ENCODE measurements at places on chromosomes 6 and 20.

GRCh38 chr6:125346201-125346925 lies 44.6 kb upstream of the HDDC2 start:
- H3K27me3 ChIP-seq, result no peaks in the 10 kb centered on the region
- DNase-seq, result no peak
- no peak overlapping the region for H3K27ac ChIP-seq
- no peak overlapping the region for H3K4me3 ChIP-seq
- no peaks in the 10 kb centered on the region for H3K4me1 ChIP-seq

- no peak for DNase-seq
- H3K4me3 ChIP-seq, result no peak overlapping the region
- no peaks in the 10 kb centered on the region for H3K4me1 ChIP-seq
- H3K36me3 ChIP-seq, result no peaks in the 10 kb centered on the region
Observed at GRCh38 chr6:99002831-99003230, 55.1 kb upstream of the FBXL4 start.

- no peaks in the 10 kb centered on the region for H3K27me3 ChIP-seq
- H3K4me1 ChIP-seq, result peaks cover 6% of the 10 kb centered on the region
- H3K4me3 ChIP-seq, result no peak overlapping the region
- H3K27ac ChIP-seq, result no peak overlapping the region
Observed at GRCh38 chr6:148750838-148751792, 4.3 kb downstream of the UST start.

DNA sequence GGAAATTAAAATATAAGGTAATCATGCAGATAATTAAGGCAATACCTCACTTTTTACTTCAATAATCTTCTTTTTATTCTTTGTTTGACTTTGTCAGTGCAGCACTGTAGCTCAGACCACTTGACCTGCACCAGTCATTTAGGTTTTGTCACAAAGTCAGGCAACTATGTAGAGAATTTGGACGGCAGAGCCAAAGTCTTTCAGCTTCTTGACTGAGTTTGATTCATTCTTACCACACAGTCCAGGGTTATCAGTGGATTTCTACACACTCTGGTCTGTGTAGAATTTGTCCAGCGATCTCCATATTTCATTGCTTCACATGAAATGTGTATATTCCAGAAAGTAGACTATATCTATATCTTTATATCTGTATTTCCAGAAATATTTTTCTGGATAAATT lies 107.3 kb downstream of the TFAP2B start:
- H3K27me3 ChIP-seq, result no peaks in the 10 kb centered on the region
- no peaks in the 10 kb centered on the region for H3K4me1 ChIP-seq
- DNase-seq, result no peak
- no peak overlapping the region for H3K4me3 ChIP-seq

GRCh38 chr6:73728548-73729205 lies 32.7 kb downstream of the CD109 start:
- no peaks in the 10 kb centered on the region for H3K27me3 ChIP-seq
- H3K4me3 ChIP-seq, result no peak overlapping the region
- no peak overlapping the region for H3K27ac ChIP-seq
- no peaks in the 10 kb centered on the region for H3K4me1 ChIP-seq
- DNase-seq, result no peak

DNA sequence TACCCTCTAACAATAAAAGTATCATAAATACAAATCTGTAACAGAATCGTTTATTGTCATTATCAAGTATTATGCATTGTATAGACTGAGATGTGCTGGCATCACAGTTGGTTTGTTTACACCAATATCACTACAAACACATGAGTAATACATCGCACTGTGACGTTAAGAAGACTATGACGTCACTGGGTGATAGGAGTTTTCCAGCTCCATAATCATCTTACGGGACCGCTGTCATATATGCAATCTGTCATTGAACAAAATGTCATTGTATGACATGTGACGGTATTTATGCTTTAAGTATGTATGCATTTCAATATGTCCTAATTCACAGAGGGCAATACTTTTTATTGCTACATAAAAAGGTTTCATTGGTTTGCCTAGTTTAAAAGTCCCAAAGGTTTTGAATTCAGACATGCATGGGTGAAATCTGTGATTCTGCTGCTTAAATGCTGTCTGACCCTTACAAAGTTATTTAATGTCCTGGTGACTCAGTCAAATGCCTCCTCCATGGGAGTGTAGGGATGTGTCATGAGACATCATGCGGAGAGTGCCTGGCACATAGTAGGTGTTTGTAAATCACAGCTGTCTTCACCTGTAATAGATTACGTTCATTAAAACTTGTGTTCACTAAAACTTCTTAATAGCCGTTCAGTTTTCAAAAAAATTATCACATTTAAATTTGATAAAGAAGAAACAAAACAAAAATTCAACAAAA lies 160.7 kb upstream of the PDE10A start:
- no peaks in the 10 kb centered on the region for H3K4me1 ChIP-seq
- no peak overlapping the region for H3K4me3 ChIP-seq
- H3K27ac ChIP-seq, result no peak overlapping the region
- no peaks in the 10 kb centered on the region for H3K27me3 ChIP-seq
- no peaks in the 10 kb centered on the region for H3K36me3 ChIP-seq
- no peak for DNase-seq

DNA sequence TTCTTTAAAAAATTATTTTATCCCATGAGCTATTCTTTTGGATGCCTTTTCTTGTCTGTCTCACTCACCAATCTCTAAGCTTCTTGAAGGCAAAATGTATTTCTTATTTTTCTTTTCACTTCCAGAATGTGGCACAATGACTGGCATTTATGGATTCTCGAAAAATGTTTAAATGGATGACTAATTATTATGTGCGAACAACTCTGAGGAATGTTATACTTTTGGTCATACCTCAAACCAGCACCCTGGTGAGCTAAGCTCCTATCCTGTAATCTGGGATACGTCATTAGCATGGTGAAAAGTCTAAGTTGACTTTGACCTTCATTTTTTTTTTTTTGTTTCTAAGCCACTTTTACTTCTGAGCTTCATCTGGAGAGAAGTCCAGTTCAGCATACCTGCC lies 214.0 kb upstream of the CEP162 start:
- no peak overlapping the region for H3K4me3 ChIP-seq
- no peaks in the 10 kb centered on the region for H3K27me3 ChIP-seq
- H3K4me1 ChIP-seq, result no peaks in the 10 kb centered on the region

GRCh38 chr6:134676307-134677281 lies 273.3 kb downstream of the ALDH8A1 start:
- DNase-seq, result no peak
- H3K4me3 ChIP-seq, result no peak overlapping the region
- H3K27ac ChIP-seq, result no peak overlapping the region
- no peaks in the 10 kb centered on the region for H3K36me3 ChIP-seq
- H3K27me3 ChIP-seq, result no peaks in the 10 kb centered on the region

DNA sequence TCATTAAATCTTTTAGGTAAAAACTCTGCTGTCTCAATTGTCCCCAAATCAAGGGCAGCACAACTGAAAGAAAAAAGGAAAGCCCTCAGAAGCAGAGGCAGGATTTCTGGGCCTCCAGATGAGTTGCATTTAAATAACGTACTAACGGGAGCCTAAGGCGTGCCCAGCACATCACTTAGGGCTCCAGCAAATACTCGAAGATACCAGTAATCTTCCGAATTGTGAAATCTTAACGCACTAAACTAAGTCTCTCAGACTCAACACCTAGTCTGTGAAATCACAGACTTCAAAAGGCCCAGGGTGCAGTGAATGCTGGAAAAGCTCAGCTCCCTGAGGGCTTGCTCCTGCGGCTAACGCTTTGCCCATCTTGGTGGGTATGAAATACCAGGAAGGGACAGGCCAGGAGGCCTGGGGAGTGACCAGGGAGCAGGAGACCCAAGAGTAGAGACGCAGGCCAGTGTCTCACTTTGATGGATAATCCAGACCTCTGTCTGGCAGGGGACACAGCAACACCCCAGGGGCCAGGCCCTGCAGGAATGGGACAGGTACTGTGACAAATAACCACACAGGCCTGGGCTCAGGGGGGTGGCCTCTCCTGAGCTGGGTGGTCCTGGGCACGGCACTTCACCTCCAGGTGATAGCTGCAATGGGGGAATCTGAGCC lies 36.4 kb downstream of the RRBP1 start:
- H3K36me3 ChIP-seq, result peaks cover 12% of the 10 kb centered on the region
- no peak for DNase-seq
- no peak overlapping the region for H3K27ac ChIP-seq
- H3K27me3 ChIP-seq, result no peaks in the 10 kb centered on the region

Measured in effector memory CD4-positive, alpha-beta T cell (primary cell).